Left renal cortex interstitium (tissue), 4 donors: ENCODE measurements at places on chromosomes 4 and X.

DNA sequence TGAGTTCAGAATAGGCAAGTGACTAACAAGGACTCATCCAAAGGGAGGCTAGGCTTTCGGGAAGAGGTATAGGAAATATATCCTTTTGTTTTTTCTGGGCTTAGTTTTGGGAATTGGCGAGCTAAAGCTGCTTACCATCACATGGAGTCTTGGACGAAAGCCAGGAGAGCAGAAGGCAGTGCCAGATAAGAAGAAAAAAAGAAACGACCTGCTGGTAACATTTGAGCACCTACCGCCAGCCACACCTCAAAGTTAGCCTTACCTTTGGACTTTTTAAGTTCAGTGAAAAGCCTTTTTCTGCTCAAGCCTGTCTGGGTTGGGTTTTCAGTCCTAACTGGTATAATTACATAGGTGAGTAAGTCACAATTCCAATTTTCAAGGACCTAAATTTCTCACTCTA lies 85.1 kb upstream of the LCORL start:
- no peak for DNase-seq

DNA sequence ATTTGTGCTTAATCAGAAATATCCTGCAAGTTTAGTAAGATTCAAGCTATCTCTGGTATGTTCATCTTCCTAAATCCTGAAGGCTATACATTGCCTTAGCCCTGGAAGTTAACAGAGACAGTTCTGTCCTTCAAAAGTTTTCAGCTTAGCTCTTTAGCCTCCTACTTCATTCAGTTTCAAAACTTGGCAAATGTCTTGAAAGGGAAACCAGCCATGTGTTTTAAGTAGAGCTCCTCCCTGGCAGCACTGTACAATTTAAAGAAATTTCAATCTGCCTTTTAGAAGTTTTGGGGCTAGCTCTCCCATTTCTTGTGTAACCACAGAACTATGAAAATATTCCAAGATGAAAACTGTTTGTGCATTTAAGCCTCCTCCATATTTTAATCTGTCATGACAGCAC lies 47.0 kb downstream of the FANCB start:
- DNase-seq: no peak

- DNase-seq: no peak
These were observed 50.4 kb upstream of the ELOVL6 start for GRCh38 chr4:110248831-110249253.

GRCh38 chr4:146123231-146123630 lies 52.3 kb upstream of the LSM6 start:
- no peak for DNase-seq

DNA sequence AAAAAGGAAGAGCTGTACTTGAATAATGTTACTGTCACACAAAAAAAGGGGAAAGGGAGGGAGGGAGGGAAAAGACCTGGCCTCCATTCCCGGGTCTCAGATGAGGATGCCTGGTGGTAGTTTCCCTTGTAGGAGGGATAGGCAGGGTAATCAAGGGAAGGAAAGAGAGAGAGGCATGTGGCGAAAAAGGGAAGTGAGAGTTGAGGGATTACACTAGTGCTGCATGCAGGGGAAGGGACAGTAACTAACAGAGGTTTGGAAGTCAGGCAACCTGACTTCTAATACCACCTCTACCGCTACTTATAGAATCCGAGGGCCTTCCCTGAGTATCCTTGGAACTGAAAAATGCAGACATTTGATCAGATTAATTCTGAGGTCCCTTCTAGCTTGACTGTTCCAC lies 821.7 kb upstream of the FTHL17 start:
- DNase-seq: no peak

DNA sequence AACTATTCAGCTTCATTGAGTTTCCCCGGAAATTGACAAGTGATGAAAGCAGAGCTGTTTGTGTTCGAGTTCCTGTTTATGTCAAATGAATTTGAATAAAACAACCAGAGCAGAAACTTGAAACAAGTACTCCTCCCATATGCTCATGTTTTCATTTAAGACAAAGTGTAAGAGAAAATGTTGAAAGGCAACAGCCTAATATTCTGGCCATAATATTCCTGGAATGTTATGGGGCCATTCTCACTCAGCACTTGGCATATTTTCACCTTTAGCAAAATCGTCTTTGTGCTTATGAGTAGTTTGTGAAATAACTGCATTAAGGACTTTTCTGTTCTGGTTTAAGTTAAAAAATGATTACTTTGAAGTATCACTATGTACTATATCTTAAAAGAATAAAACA lies 276.0 kb upstream of the FAT1 start:
- DNase-seq: no peak

DNA sequence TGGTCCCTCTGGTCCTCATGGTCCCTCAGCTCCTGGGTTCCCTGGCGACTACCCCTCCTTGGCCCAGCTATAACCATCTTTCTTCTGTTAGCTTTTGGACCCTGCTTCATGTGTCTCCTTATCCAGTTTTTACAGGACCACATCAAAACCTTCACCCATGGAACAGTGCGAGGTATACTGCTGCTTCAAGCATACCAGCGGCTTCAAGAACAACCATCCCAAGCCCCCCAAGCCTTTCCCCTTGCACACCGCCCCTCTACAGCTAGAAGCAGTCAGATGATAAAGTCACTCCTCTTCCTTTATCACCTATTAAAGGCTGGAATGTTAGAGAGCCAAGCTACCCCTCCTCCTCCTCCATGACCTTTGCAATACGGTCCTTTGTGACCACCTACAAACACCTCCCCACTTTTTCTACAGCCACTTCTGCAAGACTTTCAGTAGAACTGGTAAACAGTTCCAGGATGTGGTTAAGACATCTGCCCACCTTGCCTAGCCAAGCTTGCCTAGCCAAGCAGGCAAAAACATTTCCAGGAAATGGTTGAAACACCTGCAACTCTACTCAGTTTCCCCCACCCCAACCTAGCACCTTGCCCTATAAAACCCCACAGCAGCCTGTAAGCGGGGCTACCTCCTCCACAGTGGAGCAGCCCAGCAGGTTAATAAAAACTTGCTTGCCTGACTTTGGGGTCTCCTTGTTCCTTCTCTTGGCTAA lies 125.7 kb downstream of the ZC4H2 start:
- DNase-seq: no peak

- DNase-seq: no peak
These were observed 30.0 kb upstream of the GALNT7 start for GRCh38 chr4:173138624-173139023.

GRCh38 chr4:61336488-61336887 lies 136.4 kb downstream of the ADGRL3 start:
- no peak for DNase-seq

GRCh38 chrX:9597361-9598035 lies 132.6 kb downstream of the TBL1X start:
- DNase-seq: no peak

GRCh38 chrX:69066966-69067525 lies 98.2 kb downstream of the PJA1 start:
- no peak for DNase-seq

GRCh38 chr4:6298035-6298434 lies 28.4 kb downstream of the WFS1 start:
- no peak for DNase-seq

DNA sequence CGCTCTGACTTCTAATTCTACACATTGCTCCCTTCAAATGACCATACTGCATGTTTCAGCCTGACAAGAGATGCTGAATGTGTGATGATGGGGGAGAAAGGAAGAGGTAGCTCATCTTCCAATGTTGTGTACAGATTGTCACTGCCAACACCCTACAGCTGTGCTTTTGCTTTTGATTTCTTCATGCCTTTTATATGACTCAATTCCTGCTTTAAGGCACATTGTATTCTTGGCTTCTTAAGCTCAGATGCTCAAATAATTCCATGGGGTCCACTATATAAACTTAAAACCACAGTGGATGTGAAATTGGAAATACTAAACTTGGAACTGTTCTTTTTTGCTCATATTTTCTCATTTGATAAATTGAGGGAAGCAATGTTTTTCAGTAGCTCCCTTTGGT lies 183.2 kb upstream of the WDFY3 start:
- no peak for DNase-seq

- DNase-seq: no peak
These were observed 11.2 kb upstream of the BCOR start for GRCh38 chrX:40108959-40109287.

- DNase-seq: no peak
These were observed 12.0 kb upstream of the CD38 start for GRCh38 chr4:15765910-15766697.

DNA sequence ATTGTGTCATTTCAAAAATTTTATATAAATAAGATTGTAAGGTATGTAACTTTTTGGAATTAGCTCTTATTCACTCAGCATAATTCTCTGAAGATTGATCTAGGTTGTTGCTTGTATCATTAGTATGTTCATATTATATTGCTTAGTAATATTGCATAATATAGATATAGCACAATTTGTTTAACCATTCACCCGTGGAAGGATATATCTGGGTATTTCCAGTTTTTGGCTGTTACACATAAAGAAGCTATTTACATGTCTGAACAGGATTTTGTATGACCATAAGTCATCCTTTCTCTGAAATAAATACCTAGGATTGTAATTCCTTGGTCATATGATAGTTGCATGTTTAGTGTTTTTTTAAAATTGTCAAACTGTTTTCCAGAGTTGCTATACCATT lies 82.5 kb downstream of the CPEB2 start:
- DNase-seq: no peak

- no peak for DNase-seq
These were observed 9.7 kb downstream of the JADE1 start for GRCh38 chr4:128819082-128819742.

GRCh38 chr4:102586002-102586643 lies 85.0 kb downstream of the NFKB1 start:
- no peak for DNase-seq

DNA sequence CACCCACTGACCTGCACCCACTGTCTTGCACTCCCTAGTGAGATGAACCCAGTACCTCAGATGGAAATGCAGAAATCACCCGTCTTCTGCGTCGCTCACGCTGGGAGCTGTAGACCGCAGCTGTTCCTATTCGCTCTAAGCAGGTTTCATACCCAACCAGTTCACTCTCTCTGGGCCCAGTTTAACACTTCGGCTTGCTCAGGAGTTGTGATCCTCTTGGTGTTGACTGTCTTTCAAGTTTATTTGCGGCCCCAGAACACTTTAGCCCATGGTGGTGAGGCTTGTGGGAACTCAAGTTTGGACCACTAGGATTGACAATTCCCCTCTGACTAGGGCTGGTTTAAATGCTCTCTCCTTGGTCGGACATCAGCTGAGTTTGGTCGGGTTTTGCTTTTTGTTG lies 147.0 kb downstream of the DACH2 start:
- no peak for DNase-seq

DNA sequence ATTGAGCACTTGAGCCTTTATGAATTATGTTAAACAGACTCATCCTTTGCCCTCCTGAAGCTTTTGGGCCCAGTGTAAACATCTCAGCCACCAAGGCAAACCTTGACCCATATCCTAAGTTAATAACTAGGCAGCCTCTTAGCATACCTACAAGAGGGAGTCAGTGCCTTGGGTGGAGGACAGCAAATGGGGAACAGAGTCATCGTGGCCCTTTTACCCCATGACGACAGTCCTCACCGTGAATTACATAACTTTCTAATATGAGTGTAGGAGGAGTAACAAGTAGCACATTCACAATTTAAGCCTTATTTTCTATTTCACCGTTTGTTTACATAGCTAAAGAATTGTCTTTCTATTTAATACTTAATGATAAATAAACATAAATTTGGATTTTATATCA lies 16.8 kb downstream of the CLDN22 start:
- no peak for DNase-seq

DNA sequence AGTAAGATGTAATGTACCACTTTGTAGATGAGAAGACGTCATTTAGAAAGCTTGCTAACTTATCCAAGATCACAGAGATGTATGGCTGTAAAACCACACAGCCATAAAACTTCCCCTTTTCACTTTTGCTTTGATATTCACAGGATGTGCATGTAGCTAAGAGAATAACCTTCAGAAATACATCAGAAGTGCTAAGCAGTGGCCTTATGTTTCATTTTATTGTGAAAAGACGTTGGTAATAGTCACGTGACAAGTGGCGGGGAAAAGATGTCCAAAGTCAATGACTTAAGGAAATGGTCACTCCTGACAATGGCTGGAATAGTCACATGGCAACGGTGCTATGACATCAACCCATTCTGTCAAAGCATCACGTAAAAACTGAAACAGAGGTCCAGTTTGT lies 12.9 kb upstream of the WDR17 start:
- DNase-seq: no peak

DNA sequence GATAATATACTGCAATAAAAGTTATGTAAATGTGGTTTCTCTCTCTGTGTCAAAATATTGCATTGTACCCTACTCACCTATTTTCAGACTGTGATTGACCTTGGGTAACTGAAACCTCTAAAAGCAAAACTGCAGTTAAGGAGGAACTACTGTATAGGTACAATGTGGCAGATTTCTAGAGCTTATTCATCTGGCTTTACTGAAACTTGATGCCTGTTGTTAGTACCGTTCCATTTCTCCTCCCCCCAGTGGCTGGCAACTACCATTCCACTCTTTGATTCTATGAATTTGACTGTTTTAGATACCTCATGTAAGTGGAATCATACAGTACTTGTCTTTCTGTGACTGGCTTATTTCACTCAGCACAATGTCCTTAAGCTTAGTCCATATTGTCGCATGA lies 61.9 kb downstream of the HOPX start:
- DNase-seq: no peak

- DNase-seq: no peak
These were observed 32.0 kb downstream of the ELF2 start for GRCh38 chr4:139144911-139145551.

GRCh38 chrX:107398115-107398514 lies 51.3 kb upstream of the FRMPD3 start:
- no peak for DNase-seq

GRCh38 chrX:116236666-116237065 lies 66.1 kb downstream of the AGTR2 start:
- no peak for DNase-seq

- no peak for DNase-seq
These were observed 116.0 kb upstream of the RPS6KA3 start for GRCh38 chrX:20382518-20383297.

- no peak for DNase-seq
These were observed 51.9 kb downstream of the PHKA2 start for GRCh38 chrX:18931972-18932371.

GRCh38 chr4:133355633-133356032 lies 206.5 kb downstream of the PCDH10 start:
- DNase-seq: no peak

GRCh38 chrX:46912603-46913491 lies 626 bp downstream of the JADE3 start:
- no peak for DNase-seq

DNA sequence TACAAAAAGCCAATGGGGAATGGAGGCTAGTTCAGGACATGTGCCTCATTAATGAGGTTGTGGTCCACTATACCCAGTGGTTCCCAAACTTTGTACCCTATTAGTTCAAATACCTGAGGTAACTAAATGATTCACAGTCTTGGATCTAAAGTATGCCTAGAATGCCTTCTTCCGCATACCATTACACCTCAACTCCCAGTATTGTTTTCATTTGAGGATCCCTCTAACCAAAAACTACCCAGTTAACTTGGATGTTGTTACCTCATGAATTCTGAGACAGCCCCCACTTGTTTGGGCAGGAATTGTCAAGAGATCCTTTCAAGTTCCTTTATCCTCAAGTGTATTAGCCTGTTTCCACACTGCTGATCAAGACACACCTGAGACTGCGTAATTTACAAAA lies 439.2 kb downstream of the PCDH10 start:
- no peak for DNase-seq
